ENCODE measurements at places on chromosomes 13 and 19.
A peak's percentile ranks its signal among the peaks of the same experiment; 100 is the strongest.

DNA sequence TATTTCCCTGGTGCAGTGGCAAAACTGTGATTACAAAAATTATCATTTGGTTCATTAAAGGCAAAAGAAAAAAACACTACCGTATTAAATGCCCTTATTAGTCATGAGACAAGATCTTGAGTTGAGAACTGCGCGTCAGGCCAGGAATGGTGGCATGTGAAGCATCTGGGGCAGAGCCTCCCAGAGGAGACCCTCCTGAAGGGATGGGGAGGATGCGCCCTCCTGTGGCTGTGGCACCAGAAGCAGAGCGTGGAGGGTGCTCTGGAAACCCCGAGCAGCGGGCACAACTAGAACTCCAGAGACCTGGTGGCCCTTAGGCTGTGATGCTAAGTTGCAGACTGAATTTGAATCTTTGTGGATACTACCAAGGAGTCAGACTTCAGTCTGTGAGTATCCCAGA lies 11.5 kb downstream of the CUL4A start:
- DNase-seq, result peak; percentile 54

DNA sequence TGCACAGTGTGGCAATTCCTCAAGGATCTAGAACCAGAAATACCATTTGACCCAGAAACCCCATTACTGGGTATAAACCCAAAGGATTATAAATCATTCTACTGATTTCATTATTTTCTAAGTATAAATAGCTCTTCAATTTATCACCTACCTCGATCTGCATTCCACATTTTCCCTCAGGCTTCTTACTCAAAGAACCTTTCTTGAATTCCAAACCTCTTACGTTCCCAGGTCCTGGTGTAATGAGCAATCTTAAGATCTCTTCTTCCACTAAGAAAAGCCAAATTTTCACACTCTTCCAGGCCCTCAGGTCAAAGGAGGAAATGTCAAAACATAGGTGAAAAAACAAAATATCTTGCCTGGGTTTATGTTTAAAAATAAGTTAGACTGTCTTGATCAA lies 237.3 kb upstream of the GPC6 start:
- no peak for DNase-seq

GRCh38 chr13:23909606-23910005 lies 12.3 kb upstream of the C1QTNF9B start:
- no peak for DNase-seq

DNA sequence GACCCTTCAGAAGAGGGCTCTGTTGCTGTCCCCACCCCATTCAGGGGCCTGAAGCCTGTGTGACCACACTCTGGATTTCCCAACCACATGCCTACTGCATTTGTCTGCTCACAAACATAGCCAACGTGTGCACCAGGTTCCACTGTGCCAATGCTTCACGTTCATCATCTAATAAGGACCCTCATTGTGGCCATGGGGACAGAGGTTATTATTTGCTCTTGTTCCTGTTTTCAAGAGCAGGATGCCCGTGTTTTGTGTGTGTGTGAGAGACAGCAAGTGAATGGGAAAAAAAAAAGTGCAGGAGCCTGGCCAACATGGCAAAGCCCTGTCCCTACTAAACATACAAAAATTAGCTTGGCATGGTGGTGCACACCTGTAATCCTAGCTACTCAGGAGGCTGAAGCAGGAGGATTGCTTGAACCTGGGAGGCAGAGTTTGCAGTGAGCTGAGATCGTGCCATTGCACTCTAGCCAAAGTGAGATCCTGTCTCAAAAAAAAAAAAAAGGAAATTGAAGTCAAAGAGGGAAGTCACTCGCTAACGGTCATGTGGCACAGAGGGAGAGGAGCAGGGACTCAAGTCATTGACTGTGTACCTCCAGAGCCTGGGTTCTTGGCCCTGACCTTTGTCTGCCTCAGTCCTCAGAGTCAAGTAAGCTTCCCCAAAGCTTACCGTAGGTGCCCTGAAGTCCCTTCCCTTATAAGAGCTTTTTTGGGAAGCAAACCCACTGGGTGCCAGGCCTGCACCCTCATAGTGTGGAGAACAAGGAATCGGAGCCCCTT lies 6.9 kb downstream of the B3GNT8 start:
- no peak for DNase-seq

DNA sequence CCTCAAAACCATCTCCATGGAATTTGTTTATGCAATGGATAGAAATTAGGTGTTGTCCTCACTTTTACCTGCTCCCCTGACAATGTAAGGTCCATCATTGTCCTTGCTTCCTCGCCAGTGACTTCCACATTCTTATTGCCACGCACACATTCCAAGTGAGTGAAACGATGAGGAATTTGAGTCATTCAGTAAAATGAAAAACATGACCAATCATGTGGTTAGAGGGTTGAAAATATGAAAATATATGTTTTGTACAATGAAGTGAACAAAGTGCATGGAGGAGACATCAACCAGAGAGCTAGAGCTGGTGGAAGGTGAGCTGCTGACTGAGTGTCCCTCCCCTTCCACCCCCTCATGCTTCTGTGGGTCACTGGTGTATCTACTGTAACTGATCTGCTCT lies 91.7 kb downstream of the ATP8A2 start:
- DNase-seq, result no peak

- DNase-seq, result no peak
Observed at GRCh38 chr13:31538067-31539042, 201.0 kb upstream of the RXFP2 start.

DNA sequence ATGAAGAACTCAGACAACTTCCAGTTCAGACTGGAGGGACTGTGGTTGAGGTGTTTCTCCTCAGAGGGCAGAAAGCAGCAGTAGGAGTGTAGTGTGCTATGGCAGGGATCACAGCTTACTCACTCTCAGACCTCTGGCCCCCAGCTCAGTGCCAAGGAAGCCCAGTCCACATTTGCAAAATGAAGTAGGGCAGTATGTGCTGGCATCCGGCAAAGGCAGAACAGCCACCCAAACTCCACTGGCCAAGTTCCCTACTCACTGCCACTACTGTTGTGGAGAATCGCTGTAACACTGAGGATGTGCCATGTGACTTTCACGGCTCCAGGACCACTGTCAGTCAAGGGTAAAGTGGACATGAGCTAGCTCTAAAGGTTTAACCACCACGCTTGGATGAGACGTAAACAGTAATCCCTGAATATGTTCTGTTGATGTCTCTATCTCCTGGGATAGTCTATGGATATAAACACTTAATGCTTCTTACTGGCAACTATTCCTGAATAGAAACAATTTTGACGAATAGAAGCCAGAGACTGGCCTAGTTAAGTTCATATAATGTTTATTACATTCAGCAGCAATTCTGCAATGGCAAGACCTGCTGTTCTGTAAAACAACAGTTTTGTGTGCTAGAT lies 67.0 kb upstream of the SLC15A1 start:
- DNase-seq, result peak; percentile 41

DNA sequence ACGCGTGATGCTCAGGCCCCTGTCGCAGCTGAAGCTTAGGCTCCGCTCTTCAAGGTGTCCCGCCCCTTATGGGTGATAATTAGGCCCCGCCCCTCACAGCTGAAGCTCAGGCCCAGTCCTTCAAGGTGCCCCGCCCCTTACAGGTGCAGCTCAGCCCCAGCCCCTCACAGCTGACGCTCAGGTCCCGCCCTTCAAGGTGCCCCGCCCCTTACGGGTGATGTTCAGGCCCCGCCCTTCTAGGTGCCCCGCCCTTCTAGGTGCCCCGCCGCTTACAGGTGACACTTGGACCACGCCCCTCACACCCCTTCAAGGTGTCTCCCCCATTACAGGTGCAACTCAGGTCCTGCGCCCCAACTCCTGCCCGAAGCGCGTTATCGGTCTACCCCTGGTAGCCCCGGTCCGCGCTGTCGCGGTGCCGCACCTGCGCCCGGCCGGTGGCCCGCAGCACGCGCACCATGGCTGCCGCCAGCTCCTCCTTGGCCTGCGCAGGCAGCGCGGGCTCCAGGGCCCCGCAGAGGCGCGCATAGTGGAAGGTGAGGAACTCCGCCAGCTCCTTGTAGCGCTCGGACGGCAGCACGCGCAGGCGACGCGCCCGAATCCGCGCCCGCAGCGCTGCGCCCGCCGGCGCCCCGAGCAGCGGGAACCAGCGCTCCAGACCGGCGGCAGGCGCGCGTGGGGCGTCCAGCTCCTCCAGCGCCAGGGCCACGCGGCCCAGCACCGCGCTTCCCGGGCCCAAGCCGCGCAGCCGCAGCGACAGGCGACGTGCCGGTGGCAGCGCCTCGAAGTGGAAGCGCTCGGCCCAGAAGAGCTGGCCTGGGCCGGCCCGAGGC lies 7.3 kb downstream of the RASAL3 start:
- no peak for DNase-seq

DNA sequence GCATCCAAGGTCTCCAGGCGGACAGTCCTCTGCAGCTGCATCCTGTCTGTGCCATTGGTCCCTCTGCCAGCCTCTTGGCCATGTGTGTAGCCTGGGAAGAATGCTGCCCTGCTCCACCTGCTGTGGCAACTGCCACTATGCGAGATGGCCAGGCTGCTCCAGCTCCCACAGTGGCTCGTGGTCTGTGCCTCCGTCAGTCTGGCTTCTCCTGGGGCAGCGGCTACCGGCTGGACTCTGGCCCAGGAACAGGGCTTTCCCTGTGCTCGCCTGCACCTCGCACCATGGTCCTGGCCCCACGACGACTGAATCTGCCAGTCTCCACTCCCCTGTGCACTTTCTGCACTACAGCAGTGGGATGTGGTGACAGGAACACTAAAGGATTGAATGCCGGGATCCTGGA lies 26.7 kb upstream of the FFAR2 start:
- no peak for DNase-seq

DNA sequence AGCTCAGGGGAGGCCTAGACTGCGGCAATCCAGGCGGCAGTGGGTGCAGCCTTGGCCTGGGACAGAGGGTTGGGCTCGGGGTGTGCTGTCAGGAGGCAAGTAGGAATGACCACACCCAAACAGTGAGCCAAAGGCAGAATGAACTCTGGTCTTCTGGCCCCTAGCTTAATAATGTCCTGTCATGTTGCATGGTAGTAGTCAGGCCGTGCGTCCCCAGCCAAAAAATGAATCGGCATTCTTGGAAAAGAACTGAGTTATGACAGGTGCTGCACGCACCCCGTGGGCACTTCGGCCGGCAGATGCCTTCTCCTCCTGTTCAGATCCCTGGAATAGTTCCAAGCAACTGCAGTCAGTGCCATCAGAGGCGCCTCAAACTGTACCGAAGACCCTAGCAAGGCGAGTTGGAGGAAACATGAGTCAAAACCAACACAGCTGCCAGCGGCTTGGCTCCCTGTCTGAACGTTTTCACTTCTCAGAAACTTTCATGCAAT lies 55.9 kb downstream of the ATP7B start:
- DNase-seq, result no peak

DNA sequence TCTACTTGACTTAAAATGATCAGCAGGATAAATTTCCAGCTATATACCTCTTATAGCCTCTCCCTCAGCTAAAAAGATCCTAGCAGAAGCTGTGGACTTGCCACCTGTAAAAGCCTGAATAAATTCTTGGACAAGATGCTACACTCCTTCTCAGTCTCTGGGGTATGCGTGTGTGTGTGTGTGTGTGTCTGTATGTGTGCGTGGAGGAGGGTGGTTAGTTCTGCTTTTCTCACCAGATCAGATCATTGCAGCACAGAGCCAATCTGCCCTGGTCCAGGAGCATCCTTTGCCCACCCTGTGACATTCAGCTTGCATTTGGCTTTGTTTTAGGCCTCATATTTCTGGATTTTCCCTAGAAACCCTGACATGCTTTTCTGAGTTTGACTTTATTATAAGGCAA lies 438.3 kb downstream of the RFC3 start:
- DNase-seq, result no peak

- DNase-seq, result no peak
Observed at GRCh38 chr13:92530364-92530763, 696.2 kb upstream of the GPC6 start.

DNA sequence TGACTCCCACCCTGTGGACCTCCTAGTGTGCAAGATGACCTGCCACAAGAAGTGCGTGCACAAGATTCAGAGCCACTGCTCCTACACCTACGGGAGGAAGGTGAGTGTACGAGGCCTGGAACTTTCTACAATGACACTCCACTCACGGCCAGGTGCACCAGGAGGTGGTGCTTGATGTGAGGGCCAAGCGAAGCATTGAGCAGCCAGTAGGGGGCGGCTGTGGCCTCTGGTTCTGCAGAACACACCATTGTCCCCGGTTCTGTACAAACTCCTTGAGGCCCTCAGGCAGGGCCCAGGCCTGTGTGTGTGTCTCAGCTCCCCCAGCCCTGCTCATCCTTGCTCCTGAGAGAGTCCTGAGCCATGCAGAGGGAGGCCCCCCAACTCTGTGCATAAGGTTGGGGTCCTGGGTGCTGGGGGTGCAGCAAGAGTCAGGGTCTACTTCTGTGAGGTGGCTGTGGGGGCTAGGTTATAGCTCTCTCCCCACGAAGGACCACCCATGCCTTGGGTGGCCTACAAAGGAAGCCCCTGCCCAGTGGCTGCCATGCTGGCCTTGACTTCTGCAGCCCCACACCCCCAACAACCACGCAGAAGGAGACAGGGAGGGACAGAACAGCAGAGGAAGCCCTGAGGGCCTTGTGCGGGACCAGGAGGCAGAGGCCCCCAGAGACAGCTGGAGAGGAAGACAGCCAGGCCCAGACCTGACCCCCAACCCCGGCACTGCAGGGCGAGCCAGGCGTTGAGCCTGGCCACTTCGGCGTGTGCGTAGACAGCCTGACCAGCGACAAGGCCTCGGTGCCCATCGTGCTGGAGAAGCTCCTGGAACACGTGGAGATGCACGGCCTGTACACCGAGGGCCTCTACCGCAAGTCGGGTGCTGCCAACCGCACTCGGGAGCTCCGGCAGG lies 9.7 kb upstream of the USE1 start:
- peak; percentile 47 for DNase-seq

DNA sequence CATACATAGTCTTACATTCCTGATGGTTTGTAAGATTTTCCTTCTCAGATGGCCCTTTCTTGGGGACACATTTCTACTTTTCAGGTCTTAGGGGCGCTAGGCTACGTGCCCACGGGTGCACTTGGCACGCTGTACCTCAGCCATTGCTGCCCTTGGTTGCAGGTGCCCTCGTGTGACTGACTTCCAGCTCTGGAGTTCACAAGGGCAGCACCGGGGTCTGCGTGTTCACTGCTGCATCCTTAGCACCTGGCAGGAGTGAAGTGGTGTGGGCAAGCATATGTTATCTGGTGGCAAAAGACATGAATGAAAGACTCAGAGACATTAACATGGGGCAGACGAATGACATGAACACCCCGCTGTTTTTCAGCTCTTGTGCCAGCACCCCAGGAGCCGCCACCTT lies 13.3 kb upstream of the WDR88 start:
- no peak for DNase-seq
